ENCODE measurements at places on chromosomes 7 and 10. TPM values are rescaled to one million over a fixed set of nuclear protein-coding genes. Genes with fewer than 3 reads are reported as not detected.
A peak's percentile ranks its signal among the peaks of the same experiment; 100 is the strongest.

DNA sequence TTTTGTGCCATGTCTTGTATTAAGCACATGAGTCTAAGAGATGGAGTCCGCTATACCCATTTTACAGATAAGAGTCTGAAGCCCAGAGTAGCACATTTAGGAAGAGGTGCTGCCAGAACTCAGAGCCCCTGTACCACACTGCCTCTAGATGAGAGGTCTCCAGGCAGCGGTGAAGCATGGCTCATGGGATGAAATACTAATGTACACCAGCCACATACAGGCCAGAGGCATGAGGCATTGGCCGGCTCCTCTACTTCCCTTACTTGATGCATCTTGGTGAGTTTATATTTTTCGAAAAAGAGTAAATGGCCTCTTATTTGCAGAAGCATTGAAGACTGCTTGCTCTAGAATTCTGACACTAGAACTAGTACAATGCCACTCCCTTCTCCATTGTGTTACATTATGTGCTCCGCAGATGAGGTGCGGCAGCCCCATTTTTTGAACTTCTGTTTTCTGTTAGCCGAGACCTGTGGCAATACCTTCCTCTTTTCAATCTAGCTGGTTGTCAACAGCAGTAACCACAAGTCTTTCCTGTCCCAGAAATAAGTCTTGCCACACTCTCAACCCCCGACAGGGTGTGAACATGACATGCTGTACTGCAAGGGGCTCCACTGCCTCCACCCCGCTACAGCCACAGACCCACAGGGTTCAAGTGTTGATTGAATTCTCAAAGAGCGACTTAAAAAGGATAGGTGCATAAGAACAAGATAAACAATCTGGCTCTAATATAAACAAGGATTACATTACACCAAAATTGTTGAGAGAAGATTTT lies 145.3 kb downstream of the CELF2 start:
- H3K4me1 ChIP-seq = peaks cover 11% of the 10 kb centered on the region
- H3K4me3 ChIP-seq = no peak overlapping the region
- peak overlapping the region; percentile 78 for H3K27ac ChIP-seq
- DNase-seq = peak; percentile 61
- no peaks in the 10 kb centered on the region for H3K36me3 ChIP-seq

Gene LAMTOR4
- 71.8 TPM for total RNA-seq

Gene SEMA3A
- 4.6 TPM for total RNA-seq

GRCh38 chr7:7183838-7184463 lies 1.6 kb downstream of the C1GALT1 start:
- no peak for DNase-seq
- H3K27ac ChIP-seq = no peak overlapping the region
- peak overlapping the region; percentile 86 for H3K4me3 ChIP-seq
- no peaks in the 10 kb centered on the region for H3K36me3 ChIP-seq
- peaks cover 63% of the 10 kb centered on the region for H3K4me1 ChIP-seq

DNA sequence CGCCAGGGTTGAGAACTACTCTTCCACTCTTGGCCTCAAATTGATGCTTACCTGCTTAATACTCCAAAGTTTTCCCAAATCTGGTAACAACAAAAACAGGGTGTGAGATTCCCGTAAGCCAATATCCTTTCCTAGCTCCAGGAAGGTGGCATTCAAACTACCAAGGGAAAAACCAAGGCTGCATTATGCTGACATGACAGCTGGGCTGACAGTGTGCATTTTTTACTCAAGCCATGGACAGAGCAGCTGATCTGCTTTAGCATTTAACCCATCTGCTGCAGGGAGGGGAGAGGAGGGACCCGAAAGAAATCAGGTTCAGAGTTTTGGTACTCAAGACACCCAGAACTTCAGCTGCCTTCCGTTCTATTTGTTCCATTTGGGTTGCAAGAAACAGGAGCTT lies 49.8 kb upstream of the RAPGEF5 start:
- DNase-seq = no peak
- no peaks in the 10 kb centered on the region for H3K27me3 ChIP-seq
- no peaks in the 10 kb centered on the region for H3K4me1 ChIP-seq
- no peak overlapping the region for H3K4me3 ChIP-seq
- H3K36me3 ChIP-seq = no peaks in the 10 kb centered on the region

- no peaks in the 10 kb centered on the region for H3K4me1 ChIP-seq
- H3K27me3 ChIP-seq = no peaks in the 10 kb centered on the region
- no peak overlapping the region for H3K4me3 ChIP-seq
- no peak for DNase-seq
- no peak overlapping the region for H3K27ac ChIP-seq
These were observed 47.6 kb downstream of the GDI2 start for GRCh38 chr10:5765617-5766016.
